Stimulated activated CD4-positive, alpha-beta T cell treated with anti-CD3 and anti-CD28 coated beads, Interleukin-2, amount 100 ng/mL, for 48 hours (primary cell): ENCODE measurements at places on chromosomes 1 and 21.

DNA sequence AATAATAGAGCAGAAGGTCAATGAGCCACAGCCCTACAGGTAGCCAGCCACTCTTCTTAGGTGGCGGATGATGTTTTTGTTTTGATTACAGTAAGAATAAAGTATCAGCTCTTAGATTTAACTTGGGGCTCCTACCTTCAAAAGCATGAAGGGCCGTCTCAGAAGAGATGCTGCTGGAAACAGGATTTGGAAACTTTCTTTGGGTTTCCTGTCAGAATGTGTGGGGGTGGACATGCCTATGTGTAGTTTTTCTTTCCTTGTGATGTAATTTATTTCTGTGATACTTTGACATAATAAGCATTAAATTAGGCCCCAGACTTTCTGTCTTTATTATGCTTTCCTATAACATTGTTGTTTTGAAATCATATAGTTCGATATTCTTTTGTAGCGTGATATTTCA lies 1.5 kb downstream of the RAP1A start:
- no peak for DNase-seq

DNA sequence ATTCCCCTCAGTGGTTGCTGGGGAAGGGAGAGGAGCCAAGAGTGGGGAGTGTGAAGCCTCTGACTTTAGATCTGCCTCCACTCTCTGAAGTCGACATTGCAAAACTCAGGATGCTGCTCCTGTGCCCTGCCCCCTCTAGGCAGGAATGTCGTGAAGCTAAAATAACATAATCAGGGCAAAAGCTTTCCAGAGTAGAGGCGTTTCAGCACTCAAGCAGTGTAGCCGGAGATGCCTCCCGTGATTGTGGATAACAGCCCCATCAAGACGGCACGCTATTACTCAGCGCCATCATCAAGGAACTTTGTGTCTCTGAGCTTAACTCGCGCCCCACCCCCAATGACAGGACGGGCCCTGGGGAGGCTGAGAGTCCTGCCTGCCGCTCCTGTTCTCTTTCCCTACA lies 60.0 kb downstream of the FBXO2 start:
- no peak for DNase-seq

DNA sequence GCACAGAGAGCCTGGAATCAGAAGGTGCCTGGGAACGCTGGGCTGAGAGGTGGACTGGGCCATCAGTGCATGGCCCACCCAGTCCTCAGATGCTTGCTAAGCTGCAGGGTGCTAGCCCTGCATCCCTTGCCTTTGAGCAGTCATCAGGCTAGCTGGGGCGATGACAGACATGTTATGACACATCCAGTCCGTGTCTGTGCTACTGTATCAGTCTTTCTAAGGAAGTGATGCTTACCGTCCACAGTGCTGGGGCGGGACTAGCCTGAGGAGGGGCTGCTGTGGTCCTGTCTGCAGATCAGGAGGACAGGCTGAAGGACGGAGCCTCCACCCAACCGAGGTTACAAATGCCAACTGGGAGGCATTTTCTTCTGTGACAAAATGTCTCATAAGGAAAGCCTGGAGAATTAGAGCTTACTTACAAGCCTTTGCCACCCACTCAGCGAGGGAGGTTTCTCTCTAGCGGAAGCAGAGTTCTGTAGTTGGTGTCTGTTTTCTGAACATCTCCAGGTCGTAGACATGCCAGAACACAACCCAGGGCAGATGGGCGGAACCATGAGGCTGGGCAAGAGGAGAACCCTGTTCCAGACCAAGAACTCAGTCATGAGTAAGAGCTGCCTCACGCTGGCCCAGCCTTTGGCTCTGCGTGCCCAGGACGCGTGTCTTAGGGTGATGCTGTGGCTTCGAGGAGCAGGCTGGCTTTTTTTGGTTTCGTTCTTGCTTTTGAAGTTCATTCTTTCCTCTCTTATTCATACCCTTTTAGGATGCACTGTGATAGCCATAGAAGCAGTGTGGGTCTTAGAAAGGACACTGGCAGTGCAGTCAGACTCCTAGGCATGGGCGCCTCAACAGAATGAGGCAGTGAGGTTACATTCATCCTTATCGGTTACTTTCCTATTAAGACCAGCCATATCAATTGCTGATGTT lies 14.3 kb downstream of the SLFNL1 start:
- no peak for DNase-seq

DNA sequence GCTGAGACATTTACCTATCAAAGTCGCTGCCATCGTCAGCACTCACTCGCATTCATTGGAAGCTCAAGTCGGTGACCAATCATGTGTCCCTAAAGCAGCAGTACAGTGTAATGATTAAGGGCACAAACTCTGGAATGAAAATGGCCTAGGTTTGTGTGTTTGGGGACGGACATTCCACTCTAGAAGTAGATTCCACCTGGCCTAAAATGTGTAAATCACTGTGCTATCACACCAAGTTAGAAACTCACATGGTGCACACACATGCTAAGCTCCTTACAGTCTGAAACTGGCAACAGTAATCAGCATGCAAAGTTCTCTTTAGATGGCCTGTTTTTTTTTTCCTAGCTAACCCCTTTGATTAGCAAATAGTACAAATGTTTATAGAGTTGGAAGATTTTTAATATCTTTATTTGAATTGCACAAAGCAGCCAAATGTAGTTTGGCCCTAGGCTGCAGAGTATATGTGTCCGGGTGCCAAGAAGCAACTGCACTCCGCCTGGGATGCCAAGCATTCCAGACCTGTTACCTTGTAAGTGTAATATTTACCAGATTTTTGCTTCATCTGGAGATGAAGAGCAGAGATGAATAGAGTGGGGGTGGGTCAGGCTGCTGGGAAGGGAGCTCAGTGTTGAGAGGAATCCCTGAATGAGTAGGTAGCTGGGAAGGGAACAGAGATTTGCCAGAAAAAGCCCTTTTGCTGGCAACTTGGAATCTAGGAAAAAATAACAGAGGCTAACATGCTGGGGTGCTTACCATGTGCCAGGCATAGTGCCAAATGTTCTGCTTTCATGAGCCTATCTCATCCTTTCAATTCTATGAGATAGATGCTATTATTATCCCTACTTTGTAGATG lies 35.2 kb downstream of the TGFB2 start:
- no peak for DNase-seq

- peak; percentile 28 for DNase-seq
These were observed 50.1 kb downstream of the COQ8A start for GRCh38 chr1:226990133-226990716.

DNA sequence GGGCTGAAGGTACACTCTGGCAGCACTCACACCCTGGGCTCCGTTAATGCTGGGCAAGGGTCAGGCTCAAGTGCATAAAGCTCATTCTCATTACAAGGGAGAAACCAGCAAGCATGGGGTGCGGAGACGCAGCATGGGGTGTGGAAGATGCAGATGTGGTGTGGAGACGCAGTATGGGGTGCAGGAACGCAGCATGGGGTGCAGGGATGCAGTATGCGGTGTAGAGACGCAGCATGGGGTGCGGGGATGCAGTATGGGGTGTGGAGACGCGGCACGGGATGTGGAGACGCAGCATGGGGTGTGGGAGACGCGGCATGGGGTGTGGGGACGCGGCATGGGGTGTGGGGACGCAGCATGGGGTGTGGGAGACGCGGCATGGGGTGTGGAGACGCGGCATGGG lies 390.7 kb downstream of the NPHP4 start:
- DNase-seq, result no peak

GRCh38 chr1:234861024-234861620 lies 251.1 kb upstream of the IRF2BP2 start:
- DNase-seq, result no peak

DNA sequence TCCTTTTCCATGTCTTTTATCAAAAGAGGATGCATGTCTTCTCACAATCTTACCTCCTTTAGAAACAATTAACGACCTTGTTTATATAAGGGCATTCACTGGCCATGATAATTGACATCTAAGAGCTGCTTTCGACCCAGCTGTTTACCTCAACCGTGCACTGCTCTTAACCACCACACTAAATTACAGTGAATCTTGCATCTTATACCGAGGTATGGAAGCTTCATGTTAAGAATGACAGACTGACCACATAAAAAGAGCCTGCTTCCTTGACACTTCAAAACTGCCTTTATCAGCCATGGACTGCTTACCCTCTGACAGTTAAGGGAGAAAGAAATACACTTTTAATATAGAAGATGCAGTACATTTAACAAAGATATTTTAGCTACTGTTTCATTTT lies 301.7 kb upstream of the LYPLAL1 start:
- no peak for DNase-seq

GRCh38 chr21:46048926-46049889 lies 48.7 kb upstream of the COL6A2 start:
- no peak for DNase-seq

DNA sequence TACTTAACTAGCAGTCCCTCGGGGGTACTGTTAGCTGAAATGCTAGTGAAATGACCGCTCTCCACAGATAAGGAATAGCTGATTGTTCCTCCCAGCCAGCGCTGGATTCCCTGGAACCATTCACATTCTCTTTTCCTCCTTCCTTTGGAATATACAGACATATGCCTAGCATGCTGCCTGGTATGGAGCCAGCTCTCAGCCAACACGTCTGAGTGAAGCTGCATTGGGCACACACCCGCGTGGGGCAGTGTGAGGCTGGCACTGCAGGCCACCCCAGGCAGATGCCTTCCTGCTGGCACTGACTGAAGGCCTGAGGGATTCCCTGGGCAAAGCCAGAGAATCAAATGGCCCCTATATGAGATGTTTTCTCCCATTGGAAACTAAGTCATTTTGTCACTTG lies 66.7 kb downstream of the TLR5 start:
- DNase-seq, result no peak

DNA sequence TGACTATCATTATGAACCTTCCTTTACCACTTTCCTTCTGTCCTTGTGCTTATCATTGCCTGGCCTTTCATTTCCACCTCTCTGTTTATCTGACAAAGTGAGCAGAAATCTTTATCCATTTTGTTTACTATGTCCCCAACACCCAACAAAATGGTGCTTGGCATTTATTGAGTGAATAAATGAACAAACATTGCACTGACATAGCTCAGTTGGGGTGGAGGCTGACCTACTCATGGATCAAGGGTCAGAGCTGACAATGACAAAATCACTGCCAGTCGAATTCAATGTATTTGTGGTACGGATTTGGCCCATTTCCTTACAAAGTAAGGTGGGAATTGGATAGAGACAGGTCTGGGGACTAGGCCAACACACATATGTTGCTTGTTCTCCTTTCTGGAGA lies 257.4 kb upstream of the PLXNA2 start:
- no peak for DNase-seq

- no peak for DNase-seq
These were observed 35.8 kb upstream of the SOD1 start for GRCh38 chr21:31623664-31624063.

DNA sequence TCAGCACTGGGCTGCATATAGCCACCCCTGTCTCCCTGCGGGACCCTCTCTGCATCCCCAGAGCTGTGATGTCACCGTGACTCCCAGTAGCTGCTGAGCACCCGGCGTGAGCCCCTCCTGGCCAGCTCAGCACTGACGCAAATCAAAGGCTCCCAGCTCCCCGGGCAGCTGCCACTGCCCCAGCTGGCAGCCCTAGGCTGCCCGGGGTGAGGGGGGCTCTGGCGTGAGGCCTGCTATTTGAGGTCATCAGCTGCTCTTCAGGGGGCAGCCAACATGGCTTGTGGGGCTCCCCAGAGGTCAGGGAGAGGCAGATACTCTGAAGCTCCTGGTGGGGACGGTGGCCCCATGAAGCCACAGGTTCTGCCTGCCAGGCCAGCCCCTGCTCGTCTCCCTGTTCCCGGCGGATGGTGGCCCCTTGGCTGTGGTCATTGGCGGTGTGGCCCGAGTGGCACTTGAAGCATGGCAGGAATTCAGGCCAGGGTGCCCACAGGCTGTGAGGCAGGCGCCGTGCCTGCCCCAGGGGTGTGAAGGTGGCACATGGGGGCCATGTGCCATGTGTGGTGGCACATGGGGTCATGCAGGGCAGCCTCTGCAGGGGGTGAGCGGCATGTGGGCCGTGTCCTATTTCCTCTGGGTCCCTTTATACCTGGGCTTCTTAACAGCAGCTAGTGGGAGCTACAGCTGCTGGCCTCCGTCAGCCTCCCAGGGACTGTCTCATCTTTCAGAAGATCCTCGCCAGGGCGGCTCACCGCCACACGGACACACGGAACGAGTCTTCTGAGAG lies 85.4 kb downstream of the SIK1 start:
- DNase-seq, result no peak

DNA sequence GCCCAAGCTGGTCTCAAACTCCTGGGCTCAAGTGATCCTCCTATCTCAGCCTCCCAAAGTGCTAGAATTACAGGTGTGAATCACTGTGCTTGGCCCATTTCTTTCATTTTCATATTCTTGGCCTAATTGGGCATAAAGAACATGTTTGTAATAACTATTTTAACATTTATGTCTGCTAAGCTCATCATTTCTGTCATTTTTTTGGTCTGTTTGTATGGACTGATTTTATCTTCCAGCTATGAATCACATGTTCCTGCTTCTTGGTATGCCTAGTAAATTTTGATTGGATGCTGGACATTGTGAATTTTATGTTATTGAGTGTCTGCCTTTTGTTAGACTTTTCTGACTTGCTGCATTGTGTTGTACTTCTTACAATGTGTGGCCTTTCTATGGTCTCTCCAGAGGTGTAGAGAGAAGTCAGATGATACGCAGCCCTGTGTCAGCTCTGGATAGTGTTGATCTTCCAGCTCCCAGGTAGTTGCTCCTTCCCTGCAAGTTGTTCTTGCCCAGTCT lies 39.0 kb upstream of the PPM1J start:
- DNase-seq, result no peak

GRCh38 chr1:216903382-216903740 lies 180.1 kb upstream of the ESRRG start:
- no peak for DNase-seq

DNA sequence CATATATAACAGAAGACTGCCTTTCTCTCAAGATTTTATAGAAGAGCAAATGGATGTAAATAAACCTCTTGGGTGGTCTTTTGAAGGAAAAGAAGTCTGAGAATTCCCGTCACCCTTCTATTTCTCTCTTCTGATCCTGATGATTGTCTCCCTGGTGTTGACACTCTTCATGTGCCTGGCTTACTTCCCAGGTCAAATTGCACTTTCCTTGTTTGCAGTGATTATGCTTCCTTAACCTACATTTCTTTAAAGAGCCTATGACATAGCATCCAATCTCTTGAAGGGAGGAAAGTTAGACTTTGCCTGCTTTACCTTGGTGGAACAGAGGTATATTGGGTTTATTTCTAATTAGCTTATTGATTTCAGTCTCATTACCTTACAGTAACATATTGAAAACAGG lies 80.1 kb downstream of the LRRC53 start:
- DNase-seq, result no peak

GRCh38 chr1:100458661-100459357 lies 79.1 kb upstream of the GPR88 start:
- no peak for DNase-seq

GRCh38 chr1:60615666-60616065 lies 466.7 kb upstream of the NFIA start:
- no peak for DNase-seq

DNA sequence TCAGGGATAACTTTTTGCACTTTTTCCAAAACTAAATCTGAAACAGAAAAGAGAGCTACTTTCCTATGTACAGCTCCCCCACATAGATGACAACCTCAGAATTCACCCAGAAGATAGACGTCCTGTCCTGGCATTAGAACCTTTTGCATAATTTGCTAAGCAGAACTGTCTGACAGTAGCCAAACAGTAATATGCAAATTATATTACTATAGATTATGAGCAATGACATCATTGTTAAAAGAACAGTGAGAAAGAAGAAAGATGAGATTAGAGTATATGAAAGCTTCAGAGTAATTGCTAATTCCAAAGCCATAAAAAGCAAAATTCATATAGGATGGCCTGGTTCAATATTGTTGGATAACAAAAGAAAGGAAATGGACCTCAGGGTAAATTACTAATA lies 43.7 kb downstream of the SLC44A5 start:
- no peak for DNase-seq

GRCh38 chr1:65153635-65154034 lies 5.6 kb downstream of the AK4 start:
- DNase-seq, result no peak
